Fibroblast of skin of right biceps (primary cell): ENCODE measurements at places on chromosomes 13 and 19.

DNA sequence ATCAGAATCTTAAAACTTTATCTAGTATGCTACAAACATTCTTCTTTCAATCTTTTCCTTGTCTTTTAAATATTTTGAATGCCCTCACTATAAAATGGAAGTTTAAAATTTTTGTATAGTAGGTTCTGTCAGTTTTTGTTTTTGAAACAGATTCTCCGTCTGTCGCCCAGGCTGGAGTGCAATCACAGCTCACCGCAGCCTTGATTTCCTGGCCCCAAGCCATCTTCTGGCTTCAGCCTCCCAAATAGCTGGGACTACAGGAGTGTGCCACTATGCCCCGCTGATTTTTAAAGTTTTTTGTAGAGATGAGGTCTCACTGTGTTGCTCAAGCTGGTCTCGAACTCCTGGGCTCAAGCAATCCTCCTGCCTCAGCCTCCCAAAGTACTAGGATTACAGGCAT lies 20.7 kb downstream of the PHF11 start:
- no peak for DNase-seq

DNA sequence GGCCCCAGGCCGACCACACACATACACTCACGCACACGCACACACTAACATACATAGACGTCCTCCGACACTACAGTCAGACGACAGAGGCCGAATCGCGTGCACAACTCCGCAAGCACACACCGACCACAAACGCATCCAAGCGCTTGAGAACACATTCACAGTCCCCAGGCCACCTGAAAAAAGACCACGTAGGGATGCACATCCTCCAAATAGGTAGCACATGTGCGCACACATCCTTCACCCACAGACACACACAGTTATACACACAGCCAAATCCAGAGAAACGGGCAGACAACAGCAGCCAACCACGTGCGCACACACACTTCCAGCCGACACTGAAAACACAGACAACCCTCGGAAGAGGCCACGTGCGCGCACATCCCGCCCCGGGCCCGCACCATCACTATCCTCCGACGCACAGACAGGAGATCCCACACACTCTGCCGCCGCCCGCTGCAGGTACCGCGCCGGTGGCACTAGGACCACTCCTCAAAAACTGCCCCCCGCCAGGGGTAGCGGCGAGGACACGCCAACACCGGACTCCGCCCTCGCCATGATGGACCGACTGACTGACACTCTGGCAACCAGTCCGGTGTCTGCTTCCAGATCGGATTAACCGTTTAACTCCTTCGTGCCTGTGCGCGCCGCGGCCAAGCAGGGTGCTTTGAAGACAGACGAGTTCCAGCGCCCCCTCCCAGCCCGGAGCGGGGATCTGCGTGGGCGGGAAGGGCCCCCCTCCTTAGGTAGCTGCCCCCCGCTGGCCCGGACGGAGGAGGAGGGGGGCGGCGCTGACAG lies 493 bp upstream of the PDE4A start:
- DNase-seq: peak; percentile 80

GRCh38 chr19:19514215-19514657 lies 1.1 kb downstream of the TSSK6 start:
- peak; percentile 71 for DNase-seq

GRCh38 chr13:77737583-77738200 lies 40.2 kb downstream of the SLAIN1 start:
- no peak for DNase-seq

DNA sequence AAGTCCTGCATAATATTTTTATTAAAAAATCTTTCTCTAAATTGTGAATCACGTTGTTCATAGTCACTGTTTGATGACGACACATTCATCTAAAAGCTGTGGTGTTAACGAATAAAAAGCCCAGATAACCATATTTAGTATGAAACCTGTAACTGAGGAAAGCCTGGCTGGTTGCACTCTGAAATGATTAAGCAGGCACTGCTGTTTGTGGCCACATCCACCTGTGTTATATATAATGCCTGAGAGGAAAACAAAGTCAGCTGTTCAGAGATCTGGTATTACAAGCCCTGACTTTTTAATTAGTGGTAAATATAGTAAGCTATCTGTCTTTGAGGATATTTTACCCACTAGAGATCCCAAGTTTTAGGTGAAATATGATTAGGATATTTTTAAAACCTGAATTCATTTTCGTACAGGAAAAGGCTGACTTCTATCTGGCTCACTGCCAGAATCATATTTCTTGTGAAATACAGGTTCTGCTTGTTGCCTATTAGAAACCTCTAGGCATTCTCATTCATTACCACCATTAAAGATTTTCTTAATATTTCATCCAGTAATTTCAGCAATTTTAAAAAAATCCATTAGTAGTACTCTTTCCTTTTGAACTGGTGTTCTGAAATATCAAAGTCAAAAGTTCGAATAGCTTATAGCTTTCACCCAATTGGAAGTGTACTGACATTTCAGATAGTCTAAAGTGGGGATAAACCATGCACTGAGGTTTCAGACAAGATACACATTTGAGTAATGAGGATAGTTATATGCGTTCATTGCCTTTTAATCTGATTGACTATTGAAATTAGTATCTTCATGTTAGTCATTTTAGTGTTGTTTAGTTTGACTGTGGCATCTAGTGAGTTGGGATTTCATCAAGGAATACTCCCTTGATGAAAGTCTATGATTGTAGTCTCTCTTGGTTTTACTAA lies 79.7 kb downstream of the LMO7 start:
- no peak for DNase-seq

- no peak for DNase-seq
These were observed 19.8 kb downstream of the TCF3 start for GRCh38 chr19:1632462-1633268.

- DNase-seq: no peak
These were observed 23.2 kb downstream of the SPATA13 start for GRCh38 chr13:24183741-24184182.

- peak; percentile 95 for DNase-seq
These were observed 353.1 kb downstream of the EFNB2 start for GRCh38 chr13:106182404-106182803.

DNA sequence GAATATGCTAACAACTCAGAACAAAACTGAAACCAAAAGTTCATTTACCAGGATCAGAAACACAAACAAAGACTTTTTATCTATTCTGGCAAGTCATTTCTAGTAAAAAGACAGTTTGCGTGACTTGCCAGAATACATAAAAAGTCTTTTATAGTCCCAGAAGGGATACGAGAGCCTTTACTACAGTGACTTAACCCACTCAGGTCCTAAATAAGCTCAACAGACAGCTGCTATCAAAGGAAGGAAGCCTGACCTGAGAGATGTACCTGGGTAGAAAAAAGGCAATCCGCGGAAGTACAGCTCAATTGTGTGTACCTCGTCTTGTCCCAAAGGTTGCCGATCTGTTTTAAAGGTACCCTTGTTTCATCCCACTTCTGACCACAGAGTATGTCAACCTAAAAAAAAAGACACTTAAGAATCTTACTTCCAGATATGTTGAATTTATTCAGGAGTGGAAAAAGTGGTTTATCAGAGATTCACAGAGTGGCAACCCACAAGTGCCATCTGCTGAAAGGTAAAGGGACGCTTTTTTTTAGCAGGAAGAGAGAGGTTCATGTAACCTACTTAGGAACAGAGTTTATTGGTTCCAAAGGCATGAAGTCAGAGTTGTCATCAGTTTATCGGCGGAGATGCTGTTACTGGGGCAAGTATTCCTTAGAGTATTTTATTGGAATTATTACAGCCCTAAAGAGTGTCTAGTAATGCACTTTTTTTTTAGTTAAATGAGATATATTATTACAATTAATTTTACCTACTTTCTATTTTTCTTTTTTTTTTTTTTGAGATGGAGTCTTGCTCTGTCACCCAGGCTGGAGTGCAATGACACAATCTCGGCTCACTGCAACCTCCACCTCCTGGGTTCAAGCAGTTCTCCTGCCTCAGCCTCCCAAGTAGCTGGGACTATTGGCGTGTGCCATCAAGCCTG lies 69.7 kb upstream of the C1QTNF9B start:
- no peak for DNase-seq

DNA sequence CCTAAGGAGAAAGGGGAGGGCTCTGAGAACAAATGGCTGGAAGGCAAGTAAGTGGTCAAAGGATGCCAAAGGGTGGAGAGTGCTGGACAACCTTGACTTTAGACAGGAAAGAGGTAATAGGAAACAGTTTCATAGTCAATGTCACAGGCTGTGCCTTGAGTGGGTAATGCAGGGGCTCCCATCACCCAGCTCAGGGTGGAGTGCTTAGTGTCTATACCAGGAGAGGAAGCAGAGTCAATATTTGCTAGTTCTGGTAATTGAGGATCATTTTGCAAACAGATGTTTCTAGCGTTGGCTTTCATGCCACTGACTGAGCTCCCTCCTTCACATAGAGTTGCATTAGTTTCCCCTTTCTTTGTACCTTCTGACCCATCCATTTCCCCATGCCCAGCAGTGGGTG lies 64.6 kb upstream of the KL start:
- DNase-seq: no peak

DNA sequence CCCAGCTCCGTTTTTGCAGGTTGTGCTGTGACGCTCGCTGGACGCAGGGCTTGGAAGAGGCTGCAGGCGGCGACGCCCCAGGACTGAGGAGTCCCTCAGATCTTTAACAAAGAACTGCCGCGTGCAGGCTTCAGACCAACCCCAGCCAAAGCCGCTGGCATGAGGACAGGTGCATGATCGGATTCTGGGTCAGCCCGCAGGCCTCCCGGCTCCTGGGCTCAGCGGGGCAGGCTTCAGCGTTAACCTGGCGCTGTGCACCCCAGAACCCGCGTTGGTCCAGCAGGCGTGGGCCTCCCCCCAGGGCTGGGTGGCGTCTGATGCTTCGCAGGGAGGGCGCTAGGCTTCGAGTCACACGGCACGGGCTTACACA lies 920 bp upstream of the TIMM13 start:
- DNase-seq: peak; percentile 19

DNA sequence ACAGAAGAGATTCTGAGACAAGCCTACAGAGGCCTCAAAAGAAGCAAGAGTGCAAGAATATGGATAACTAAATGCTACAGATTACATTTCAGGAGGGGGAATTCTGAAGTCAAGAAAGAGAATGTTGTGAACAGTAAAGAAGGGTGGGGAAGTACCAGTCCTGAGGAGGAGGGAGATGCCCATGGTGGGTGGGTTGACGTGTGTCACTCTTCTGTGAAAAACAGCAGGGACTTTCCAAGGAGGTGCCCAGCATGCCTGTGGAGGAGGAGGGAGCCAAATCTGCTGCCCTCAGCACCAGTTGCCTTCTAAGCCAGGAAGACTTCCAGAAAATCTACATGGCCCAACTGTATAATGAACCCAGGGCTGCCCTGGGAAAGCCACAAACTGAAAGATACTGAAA lies 87.7 kb downstream of the SGCG start:
- no peak for DNase-seq

DNA sequence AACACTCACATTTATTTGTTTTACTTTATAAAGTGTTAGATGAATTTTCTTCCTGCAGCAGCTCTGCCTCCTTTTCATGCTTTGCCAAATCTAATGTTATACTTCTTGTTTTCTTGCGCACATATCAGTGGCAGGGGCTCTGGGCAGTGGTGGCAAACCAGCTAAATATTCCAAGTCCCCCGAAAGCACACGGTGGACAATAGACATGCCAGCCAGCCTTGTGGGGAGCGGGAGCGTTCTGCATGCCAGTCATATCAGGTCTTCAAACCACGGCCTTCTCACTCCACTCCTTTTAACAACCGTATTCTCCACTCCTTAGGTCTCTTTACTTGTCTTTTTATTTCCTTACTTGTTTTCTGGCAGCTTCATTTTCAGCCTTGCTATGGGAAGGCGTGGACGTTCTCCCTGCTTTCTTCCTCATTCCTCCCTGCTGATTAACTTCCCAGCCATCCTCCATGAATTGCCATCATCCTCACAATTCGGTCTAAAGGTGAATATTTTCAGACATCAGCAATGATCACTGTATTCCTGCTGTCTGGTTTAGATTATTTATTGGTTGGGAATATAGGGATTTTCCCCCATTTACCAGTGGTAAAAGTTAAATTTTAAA lies 77.1 kb upstream of the WASF3 start:
- peak; percentile 33 for DNase-seq

GRCh38 chr19:40303765-40304164 lies 18.6 kb upstream of the AKT2 start:
- DNase-seq: no peak

DNA sequence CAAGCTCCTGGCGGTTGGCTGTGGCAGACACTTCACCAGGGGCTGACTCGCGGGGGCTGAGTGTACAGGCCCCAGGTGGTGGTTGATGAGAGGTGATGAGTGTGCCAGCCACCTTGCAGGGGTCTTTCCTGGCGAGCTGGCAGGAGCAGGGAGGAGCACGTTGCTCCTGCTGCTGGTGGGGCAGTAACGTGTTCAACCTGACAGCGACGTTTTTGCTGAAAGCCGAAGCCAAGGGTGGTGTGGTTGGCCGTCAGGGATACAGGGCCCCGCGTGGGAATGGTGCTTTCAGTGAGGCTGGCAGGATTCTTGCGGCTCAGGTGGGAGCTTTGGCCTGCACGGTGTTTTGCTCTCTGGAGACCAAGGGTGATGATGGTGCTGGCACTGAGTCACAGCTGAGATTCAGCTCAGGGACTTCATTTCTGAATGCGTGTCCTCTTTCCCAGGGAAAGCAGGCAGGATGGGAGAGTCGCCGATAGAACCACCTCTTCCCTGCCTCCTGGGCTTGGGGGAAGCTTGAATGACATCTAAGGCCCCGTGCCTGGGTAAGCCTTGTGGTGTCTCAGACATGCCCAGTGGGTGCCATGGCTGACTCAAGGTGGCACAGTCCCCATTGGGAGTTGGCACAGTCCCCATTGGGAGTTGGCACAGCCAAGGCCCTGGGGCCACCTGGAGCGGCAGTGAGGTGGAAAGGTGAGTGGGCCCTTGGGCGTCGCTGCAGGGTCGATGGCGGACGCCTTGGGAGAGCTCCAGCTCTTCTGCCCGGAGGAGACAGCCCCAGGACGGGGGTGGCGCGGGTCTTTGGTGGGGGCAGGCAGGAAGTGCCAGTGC lies 8.8 kb downstream of the DAZAP1 start:
- peak; percentile 23 for DNase-seq

DNA sequence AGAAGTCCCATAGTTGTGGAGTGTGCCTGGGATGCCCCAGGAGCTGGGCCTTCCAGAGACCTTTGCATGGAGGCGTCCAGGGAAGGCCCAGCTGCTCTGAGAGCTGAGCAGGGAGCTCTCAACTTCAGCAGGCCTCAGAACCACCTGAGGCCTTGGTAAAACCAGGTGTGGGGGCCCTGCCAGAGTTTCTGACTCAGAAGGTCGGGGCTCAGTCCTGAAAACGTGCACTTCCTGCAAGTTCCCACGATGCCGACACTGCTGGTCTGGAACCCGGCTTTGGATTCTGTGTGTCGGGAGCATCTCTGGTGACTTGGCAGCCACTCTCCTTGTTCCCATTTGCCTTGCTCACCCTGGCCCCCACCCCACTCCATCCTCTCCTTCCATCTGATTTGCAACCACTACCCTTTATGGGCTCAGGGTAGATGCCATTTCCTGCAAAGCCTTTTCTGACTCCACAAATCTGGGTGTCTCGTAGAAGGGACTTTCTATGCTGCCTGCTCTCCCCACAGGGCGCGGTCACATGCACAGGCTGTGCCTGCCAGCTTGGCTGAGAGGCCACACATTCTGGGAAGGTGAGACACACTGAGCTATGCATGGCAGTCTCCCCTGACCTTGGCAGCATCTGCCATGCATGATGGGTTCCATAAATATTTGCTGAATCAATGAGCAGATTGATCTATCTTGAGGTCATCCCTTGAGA lies 244.7 kb downstream of the COL4A1 start:
- DNase-seq: peak; percentile 21

GRCh38 chr13:90534617-90535370 lies 812.7 kb upstream of the MIR17HG start:
- peak; percentile 4 for DNase-seq

- DNase-seq: no peak
These were observed 123.2 kb upstream of the UFM1 start for GRCh38 chr13:38226496-38226895.

GRCh38 chr13:93984876-93985275 lies 494.6 kb downstream of the DCT start:
- no peak for DNase-seq

GRCh38 chr13:76773448-76774094 lies 112.6 kb downstream of the KCTD12 start:
- DNase-seq: no peak
